ENCODE measurements at places on chromosomes 13 and 19.

DNA sequence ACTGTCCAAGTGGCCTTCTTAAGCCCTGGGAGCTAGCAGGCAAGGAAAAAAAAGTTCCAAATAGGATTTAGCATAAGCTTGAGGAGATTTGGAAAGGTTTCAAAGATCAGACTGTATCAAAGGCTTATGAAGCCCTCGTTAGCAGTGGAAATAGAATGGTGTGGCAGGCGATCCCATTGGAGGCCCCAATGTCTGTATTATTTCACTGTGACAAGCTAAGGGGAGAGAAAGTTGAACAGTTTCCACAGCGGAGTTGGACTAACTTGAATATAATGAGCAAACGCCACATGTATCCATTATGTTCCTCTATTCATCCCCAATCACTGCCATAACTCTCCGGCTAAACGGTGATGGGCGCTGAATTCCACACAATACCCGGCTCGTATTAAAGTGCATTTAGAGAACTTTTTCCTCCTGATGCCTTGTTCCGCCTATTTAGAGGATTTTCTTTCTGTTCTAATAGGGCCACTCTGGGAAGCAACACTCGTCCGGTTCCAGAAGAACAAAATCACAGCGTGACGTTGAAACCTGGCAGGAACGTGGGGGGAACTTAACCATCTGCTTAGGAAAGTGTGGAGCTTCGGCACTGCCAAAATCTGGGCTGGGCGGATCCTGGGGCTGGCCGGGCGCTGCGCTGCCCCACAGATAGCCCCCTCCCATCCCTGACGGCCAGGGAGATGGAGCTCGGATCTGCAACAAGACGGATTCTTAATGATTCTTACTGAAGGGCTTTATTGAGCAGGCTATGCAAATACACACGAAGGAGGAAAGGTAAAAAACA lies 1.0 kb upstream of the PCDH8 start:
- DNase-seq: peak; percentile 93

GRCh38 chr19:15614507-15615379 lies at the start of gene CYP4F8:
Gene CYP4F8, plus strand, starts transcription at chr19:15615218. Its CDS starts 399 bp downstream, at chr19:15615617.
- DNase-seq: no peak

GRCh38 chr13:43196750-43197370 lies 173.5 kb downstream of the DNAJC15 start:
- DNase-seq: peak; percentile 9

- DNase-seq: peak; percentile 98
These were observed at the start of gene SDHAF1 for GRCh38 chr19:35995048-35995993. Gene SDHAF1, plus strand, starts transcription at chr19:35995188. Its CDS starts 87 bp downstream, at chr19:35995275.

- DNase-seq: no peak
These were observed 38.9 kb downstream of the TEX29 start for GRCh38 chr13:111359237-111359915.

GRCh38 chr19:5826531-5827341 lies 12.8 kb downstream of the FUT6 start:
- DNase-seq: peak; percentile 99

GRCh38 chr13:70098669-70099068 lies 9.0 kb upstream of the ATXN8OS start:
- peak; percentile 52 for DNase-seq

DNA sequence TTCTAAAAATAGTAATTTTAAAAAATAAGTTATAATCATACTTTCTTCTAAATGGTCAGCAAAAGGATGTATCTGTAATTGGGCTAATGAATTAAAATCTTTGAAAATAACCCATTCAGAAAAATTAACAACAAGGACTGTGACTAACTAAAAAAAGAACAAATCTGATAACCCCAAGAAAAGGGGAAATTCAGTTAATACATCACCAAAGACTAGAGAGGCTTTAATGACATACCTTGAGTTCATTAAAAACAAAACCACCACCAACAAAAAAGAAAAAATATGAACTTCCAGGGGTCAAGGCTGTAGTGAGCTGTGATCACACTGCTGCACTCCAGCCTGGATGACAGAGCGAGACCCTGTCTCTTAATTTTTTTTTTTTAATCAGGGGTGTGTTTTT lies 121.8 kb downstream of the TBC1D4 start:
- no peak for DNase-seq

DNA sequence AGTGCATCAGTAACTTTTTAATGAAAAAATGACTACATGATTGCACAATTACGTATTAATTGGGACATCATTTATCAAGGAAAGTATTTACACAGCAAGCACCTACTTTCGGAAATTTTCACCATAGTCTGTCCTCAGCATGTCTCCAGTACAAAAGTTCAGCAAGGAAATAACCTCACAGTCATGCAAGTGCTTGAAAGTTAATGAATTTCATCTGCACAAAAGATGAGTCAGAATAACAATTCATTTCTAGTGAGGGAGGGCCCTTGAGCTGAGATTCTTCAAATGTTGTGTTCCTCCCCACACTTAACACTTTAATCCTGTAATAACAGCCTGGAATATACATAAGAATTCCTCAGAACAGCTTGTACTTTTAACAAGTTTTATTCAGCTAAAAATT lies 49.0 kb upstream of the OXGR1 start:
- no peak for DNase-seq

DNA sequence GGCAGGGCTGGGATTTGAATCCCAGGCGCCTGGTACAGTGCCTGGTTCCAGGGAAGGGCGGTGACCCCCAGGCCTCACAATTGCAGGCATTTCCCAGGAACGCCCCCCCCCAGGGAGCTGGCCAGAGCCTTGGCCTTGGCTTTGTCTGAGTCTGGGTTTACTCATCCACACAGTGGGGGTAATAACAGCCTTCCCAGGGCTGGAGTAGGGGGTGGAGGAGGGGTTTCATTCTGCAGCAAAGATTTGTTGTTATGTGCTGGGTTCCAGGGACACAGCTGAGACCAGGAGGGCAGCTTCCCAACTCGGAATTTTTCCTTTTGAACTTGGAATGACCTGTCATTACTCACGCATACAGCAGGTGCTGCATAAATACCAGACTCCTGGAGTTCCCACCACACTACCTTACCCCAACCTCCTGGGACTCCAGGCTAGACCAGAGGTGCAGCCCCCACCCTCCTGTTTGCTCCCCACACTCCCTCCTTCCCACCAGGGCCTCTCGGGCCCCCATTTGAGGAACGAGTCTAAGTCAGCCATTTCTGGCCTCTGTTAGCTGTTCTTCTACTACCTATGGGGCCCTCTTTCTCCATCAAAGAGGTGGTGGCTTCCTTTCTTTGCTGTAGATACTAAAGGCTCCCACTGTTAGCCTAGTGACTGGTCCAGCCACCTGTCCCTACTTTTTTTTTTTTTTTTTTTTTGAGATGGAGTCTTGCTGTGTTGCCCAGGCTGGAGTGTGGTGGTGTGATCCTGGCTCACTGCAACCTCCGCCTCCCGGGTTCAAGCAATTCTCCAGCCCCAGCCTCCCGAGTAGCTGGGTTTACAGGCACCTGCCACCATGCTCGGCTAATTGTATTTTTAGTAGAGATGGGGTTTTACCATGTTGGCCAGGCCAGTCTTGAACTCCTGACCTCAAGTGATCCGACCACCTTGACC lies 1.6 kb upstream of the ADAMTS10 start:
- peak; percentile 31 for DNase-seq

GRCh38 chr19:40827386-40828247 lies 22.6 kb downstream of the CYP2A6 start:
- DNase-seq: no peak

- DNase-seq: peak; percentile 96
These were observed 36.8 kb downstream of the ACTN4 start for GRCh38 chr19:38684078-38684861.

DNA sequence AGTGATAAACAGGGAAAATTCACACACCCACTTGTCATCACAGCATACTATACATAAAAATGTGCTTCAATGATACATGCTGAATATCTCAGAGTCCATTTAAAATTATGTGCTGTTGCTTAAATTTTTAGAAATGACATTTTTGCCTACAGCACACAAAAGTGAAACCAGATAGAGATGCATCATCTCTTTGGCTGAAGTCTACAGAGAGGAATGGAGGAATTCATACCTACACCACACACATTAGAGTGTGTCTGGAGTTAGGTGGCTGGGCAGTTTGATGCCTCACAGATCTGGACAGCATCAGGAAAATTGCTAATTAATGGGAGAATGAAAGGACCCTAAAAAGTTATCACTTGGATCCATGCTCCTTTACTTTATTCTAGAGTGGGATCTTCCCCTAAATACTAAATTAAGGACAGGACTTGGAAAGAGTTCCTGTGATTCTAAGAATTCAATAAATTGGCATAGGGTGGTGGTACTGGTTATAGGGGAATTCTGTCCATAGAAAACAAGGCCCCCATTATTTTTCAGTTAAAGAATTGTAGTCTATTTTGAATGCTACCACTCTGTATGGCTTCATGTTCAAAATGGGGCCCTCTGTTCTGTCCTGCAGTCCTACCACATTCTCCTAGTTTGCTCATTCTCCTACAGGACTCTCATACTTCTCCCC lies 41.3 kb downstream of the RCBTB2 start:
- DNase-seq: no peak

DNA sequence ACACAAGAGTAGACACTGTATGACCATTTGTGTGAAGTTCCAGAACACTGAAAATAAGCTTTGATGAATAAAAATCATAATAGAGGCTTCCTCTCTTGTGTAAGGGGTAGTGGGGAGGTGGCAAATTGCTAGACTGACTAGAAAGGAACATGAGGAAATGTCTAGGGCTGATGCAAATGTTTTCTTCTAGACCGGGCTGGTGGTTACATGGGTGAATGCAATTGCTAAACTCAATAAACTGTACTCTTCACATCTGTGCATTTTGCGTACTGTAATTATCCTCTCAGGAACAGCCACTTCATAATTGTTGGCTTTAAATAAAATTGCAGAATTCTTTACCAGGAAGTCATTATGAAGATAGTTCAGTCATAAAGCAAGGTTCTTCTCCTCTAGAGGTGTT lies 5.2 kb upstream of the KBTBD7 start:
- DNase-seq: peak; percentile 69

GRCh38 chr19:55647732-55648584 lies at the start of gene CCDC106:
Gene CCDC106, plus strand, starts transcription at chr19:55648212. Its CDS starts 835 bp downstream, at chr19:55649047.
- peak; percentile 91 for DNase-seq

- DNase-seq: no peak
These were observed 3.8 kb downstream of the GJB2 start for GRCh38 chr13:20188667-20189553.

DNA sequence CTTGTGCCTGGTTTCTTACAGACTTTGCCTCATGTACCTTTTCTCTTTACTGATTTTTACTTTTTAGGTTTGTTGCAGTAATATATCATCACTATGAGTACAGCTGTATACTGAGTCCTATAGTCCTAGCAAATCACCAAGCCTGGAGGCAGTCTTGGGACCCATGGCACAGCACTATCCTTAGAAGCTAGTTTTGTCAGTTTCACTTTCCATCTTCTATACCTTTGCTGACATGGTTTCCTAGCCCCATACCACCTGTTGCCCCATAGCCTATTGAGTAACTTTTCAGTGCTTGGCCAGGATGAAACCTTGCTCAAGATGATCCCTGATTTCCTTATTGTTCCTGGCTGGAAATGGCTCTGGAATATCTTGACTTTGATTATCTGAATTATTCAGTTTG lies 826.4 kb downstream of the GPC5 start:
- DNase-seq: no peak

DNA sequence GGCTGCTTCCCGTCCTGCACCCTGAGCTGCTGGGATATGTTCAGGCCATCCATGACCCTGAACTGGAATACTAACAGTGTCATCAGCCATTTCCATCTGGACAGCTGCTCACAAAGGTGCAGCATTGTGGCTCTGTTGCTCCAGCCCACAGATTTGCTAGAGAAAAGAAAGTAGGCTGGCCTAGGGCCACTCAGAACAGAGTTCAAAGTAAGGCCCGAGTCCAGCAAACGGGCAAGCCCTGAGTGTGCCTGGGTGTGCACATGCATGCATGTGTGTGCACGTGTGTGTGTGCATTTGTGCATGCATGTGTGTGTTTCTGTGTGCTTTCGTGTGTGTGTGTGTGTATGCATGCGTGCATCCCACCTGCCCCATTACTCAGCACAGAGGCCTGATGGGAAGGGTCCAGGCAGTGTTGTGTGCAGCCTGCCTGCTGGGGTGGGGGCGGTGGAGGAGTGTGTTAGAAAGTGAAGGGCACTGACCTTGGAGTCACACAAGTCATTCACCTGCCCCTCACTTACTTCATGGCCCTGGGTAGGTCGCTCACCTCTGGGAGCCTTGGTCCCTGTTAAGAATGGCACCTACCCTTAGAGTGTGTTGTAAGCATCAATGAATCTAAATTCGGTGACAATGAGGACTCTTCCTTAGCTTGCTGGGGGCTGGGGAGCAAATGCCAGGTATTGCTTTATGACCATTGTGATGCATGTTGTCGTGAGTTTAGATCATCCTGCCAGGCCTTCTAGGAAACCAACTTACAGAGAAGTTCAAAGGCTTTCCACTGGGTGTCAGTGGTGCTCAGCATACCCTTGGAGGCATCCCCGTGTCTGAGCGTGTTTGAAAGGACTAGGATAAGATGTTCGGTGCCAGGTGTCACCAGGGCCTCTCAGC lies 53.2 kb downstream of the GPR12 start:
- DNase-seq: peak; percentile 54

DNA sequence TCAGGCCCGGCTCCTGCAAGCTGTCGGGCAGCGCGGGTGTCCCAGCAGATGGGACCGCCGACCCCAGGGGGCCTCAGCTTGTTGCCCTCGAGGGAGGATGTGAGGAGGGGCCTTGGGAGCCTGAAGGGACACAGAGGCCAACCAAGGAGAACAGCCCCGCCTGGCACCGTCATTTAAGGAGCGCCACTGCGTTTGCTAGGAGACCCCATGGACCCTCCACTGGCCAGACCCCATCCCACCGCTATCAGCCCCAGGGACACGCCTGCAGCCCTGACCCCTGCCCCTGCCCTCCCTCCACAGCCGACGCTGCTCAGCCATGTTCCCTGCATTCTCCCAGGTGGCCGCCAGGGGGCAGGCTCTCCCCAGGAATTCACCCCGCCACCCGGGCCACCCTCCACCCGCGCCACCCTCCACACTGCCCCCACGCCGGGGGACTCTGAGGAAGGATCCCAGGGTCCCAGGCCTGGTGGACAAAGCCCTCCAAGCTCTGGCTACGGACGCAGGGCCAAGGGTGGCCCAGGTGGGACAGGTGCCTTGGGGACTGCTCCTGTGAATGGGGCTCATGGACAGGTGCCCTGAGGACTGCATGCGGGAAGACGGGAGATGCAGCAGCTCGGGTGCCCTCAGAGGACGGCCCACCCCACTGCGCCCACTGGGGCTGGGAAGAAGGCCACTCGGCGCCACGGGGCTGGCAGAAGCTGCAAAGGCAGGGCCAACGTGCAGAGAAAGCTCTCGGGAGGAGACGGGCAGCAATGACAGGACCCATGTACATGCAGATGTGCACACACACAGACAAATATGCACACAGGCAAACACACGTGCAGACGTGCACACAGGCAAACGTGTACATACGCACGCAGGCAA lies 34.4 kb downstream of the PIP5K1C start:
- peak; percentile 49 for DNase-seq

DNA sequence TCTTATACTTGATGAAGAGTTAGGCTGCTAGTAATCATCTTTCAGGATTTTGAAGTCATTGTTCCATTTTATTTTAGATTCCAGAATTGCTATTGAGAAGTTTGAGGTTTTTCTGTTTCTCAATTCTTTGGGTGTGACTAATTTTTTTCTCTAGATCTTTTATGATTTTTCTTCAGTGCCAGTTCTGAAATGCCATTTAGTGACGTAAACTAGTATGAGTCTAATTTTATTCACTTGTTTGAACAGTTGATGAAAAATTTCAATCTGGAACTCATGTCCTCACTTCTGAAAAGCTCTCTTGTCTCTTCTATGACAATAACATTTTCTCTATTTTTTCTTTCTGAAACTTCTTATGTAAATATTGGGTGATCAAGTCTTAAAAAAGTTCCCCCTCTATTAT lies 188.5 kb upstream of the HTR2A start:
- no peak for DNase-seq

GRCh38 chr19:48053856-48054255 lies 10.0 kb upstream of the CABP5 start:
- DNase-seq: no peak

GRCh38 chr19:8174706-8175105 lies 25.3 kb upstream of the FBN3 start:
- DNase-seq: no peak

All from NCI-H69 (cell line).